NK-92 treated with Interleukin-12 subunit alpha and Interleukin-12 subunit beta, amount 100 ng/mL, for 24 hours (cell line): ENCODE measurements at places on chromosomes 5 and 9.

GRCh38 chr5:151144275-151144674 lies 13.3 kb downstream of the ANXA6 start:
- no peak for DNase-seq

GRCh38 chr5:142586552-142586951 lies 99.3 kb downstream of the FGF1 start:
- DNase-seq: no peak

- no peak for DNase-seq
Measured at GRCh38 chr9:96113032-96113431, 188.9 kb downstream of the HSD17B3 start.

DNA sequence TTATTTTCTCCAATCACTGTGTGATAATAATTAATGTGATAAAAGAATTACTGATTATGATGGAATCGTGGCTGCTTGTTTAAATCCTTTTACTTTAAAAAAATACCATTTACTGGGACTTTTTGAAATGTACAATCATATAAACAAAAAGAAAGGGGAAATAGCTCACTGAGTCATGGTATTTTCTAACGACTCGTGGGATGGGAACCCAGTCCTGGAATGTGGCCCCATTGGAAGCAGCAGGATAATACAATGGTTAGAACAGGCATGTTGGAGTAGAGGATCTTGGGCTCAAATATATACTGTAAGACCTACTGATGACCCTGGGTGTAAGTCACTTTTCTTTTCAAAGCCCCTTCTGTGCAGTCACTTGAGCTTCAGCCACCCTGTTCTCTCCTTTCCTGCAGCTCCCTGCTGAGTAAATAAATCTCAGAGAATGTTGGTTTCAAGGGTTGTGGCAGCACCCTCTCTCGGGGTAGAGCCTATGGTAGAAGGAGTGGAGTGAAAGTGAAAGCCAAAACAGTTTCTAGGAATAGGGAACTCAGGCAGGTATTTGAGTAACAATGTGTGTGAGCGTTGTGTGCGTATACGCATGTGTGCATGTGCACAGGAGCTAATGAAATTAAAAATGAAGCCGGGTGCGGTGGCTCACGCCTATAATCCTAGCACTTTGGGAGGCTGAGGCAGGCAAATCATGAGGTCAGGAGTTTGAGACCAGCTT lies 40.8 kb upstream of the LARP1 start:
- DNase-seq: no peak

- DNase-seq: no peak
Measured at GRCh38 chr9:36325081-36325828, 67.0 kb upstream of the GNE start.

- no peak for DNase-seq
Measured at GRCh38 chr9:216866-217265, 2.2 kb downstream of the DOCK8 start.

GRCh38 chr5:9059920-9060691 lies 485.8 kb downstream of the SEMA5A start:
- no peak for DNase-seq

- DNase-seq: no peak
Measured at GRCh38 chr5:101717721-101718120, 578.4 kb downstream of the SLCO4C1 start.

DNA sequence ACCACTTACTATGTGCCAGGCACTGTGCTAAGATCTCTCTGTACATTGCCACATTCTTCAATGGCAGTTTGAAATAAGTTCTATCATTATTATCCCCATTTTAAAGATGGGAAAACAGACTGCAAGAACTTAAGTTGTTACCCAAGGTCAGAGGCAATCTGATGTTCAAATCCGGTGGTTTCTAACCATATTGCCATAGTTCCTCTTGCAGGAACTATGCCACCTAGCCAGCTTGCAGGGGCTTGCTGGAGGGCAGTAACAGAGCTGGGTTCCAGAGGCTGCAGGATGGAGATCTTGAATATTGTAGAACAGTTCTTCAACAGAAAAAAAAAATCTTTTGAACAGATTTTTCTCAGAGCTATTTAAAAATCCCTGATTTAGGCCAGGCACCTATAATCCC lies 71.8 kb upstream of the TNFAIP8 start:
- no peak for DNase-seq

- DNase-seq: no peak
Measured at GRCh38 chr5:137195483-137195882, 303.6 kb downstream of the SPOCK1 start.

- DNase-seq: no peak
Measured at GRCh38 chr5:57422993-57423392, 59.6 kb downstream of the ACTBL2 start.

- no peak for DNase-seq
Measured at GRCh38 chr9:125370786-125371185, 109.2 kb downstream of the GAPVD1 start.

DNA sequence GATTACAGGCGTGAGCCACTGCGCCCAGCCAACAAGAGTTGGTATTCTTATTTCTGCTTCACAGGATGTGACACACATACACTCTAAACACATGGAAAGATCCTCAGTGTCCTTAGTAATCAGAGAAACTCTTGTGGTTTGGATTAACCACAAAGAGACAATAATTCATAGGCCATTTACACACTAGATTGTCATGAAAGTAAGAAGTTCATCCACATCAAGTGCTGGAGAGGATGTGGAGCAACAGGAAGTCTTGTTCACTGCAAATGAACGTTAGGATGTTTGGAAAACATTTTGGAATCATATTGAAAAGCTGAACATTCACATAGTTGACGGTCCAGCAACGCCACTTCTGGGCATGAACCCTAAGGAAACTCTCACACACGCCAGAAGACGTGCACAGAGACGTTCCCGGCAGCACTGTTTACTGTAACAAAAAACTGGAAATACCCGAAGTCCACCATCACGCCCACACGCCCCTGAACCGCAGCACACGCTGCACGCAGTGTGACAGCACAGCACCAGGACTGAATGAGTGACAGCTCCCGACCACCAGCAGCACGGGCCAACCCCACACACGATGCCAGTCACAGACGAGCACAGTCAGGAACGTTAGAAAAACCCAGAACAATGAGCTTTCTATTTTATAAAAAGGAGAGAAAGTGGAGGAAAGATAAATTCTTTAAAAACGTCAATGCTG lies 87.6 kb downstream of the COL23A1 start:
- no peak for DNase-seq

GRCh38 chr5:22591461-22591860 lies 261.7 kb downstream of the CDH12 start:
- no peak for DNase-seq
